ENCODE measurements at places on chromosomes 5 and 9. TPM values are rescaled to one million over a fixed set of nuclear protein-coding genes. Genes with fewer than 3 reads are reported as not detected.

The IL4 gene
- polyA plus RNA-seq = not detected

The SCGB3A1 gene
- 2.9 TPM for polyA plus RNA-seq

GRCh38 chr5:34748431-34748830 lies 90.5 kb upstream of the TTC23L start:
- no peak for DNase-seq

DNA sequence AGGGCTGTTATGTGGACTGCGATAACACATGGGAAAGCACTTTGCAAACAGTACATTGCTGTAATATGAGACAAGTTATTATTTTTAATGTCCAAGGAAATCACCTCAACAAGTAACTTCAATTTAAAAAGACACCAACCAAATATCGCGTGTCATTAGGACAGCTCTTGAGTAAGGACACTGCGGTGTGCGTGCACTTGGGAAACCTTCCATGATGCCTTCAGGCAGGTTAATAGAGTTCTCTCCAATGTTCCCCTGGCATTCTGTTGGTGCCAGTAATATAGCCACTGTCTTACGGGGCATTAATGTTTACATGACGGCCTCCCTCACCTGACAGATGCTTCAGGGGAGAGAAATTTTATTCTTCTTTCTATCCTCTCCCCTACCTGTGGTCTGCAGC lies 42.9 kb downstream of the TTLL11 start:
- no peak for DNase-seq

- no peak for DNase-seq
Observed at GRCh38 chr9:109974143-109974917, 194.3 kb downstream of the PALM2AKAP2 start.

- DNase-seq = no peak
Observed at GRCh38 chr5:73306078-73306719, 133.2 kb downstream of the TMEM174 start.

The PCDHA4 gene
- 0.44 TPM for polyA plus RNA-seq

GRCh38 chr9:93288891-93289883 lies 105.2 kb downstream of the WNK2 start:
- no peak for DNase-seq

The TMC1 gene
- 0.74 TPM for polyA plus RNA-seq

The BRD9 gene
- polyA plus RNA-seq = 60.6 TPM

GRCh38 chr9:22449719-22450118 lies 3.1 kb downstream of the DMRTA1 start:
- DNase-seq = no peak

- no peak for DNase-seq
Observed at GRCh38 chr9:125839317-125839716, 92.1 kb downstream of the PBX3 start.

DNA sequence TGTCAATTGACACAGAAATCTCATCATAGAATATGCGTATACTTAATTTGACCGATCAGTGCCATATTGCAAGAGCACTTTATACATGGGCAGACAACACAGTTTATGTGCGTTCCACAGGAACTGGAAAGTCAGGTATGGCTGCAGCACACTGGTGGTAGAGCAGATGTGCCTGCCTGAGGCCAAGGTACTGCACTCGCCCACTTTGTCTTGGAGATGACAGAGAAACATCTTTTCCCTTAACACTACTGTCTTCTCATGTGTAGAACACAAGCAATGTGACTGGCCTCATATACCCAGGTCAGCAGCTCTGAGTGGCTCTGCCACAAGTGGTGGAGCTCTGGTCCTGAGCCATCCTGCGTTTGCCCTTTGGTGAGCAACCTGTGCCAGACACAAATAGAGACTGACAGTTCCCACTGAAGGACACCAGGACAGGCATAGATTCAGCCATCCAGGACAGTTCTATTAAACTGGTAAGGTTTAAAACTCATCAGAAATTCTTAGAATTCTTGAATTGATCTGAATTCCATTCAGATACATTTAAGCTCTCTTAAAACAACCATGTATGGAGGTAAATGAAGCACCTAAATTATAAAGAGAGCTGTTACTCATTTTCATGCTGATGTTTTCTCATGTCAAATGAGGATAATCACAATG lies 21.0 kb upstream of the PPP2CA start:
- DNase-seq = no peak

- no peak for DNase-seq
Observed at GRCh38 chr5:142783601-142784341, 13.6 kb downstream of the ARHGAP26 start.

DNA sequence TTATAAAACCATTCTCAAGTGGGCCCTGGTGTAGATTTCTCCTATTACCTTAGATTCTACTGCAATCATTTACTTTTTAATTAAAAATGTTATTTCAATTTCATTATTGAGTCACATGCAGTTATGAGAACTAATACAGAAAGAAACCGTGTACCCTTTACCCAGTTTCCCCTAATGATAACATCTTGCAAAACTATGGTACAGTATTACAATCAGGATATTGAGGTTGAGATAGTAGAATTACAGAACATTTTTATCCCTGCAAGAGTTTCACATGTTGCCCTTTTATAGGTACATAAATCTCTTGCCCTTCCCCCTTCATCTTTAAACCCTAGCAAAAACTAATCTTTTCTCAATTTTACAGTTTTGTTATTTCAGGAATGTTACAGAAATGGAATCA lies 11.0 kb upstream of the OMD start:
- DNase-seq = no peak

The HTR4 gene
- polyA plus RNA-seq = 1.5 TPM

DNA sequence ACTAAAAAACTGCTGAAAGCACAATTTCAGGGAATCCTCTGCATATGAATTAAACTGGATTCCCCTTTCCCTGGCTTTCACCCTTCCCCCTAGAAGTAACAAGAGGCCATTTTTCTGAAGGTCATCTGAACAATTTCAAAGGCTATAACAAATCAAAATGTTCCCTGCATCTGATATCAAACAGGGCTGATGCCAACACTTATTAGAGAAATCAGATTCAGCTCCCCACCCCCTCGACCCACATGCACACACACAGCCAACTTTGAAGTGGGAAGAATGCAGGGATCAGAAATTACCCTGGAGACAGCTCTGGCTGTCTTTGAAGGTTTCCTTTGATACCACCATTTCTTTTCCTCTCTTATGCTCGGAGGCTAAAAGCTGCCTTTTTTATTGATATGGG lies 149.0 kb upstream of the RAPGEF1 start:
- no peak for DNase-seq

DNA sequence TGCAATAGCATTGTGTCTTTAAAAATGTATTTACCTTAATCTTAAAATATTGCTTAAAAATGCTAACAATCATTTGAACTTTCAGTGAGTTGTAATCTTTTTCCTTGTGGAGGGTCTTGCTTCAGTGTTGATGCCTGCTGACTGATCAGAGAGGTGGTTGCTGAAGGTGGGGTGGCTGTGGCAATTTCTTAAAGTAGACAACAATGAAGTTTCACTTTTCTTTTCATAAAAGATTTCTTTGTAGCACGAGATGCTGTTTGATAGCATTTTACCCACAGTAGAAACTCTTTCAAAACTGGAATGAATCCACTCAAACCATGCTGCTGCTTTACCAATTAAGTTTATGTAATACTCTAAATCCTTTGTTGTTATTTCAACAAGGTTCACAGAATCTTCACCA lies 50.8 kb downstream of the NR3C1 start:
- no peak for DNase-seq

The PHF24 gene
- polyA plus RNA-seq = 0.20 TPM

The PDLIM4 gene
- polyA plus RNA-seq = 8.5 TPM

GRCh38 chr9:19193029-19193324 lies 37.5 kb upstream of the DENND4C start:
- no peak for DNase-seq

DNA sequence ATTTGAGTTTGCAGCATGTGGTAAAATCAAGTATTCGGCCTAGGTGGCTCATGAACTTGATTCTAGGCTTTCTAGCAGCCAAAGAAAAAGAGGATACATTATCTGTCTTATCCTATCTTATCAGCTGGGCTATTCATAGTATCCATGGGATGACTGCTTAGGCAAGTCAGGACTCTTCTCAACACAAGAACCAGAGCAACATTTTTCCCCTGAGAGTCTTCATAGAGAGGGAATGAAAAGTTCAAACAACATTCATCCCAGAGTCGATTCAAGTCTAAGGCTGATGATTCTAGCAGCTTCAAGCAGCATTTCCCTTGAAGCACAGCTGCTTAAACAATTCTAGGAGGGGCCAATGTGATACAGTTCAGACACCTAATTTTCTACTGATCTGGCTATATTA lies 3.0 kb downstream of the S100Z start:
- DNase-seq = no peak

The C9orf50 gene
- 0.49 TPM for polyA plus RNA-seq

The BARHL1 gene
- not detected for polyA plus RNA-seq

The ERAP2 gene
- 18.1 TPM for polyA plus RNA-seq

DNA sequence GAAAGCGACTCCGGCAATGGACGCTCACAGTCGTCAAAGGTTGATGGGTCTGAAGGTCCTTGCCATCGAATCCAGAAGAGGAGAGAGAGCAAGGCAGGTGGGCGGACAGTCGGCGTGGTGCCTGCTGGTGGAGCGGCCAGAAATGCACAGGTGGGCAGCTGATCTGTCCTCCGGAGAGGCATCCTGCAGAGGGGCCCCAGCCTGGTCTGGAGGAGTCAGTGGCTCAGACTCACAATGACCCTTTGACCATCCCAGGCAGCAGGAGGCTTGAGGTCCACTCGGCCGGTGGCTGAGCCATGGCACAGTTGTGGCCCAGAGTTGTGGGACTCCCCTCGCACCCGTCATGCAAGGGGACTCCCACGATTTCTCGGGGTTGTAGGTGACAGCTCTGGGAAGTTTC lies 34.4 kb upstream of the FCN2 start:
- DNase-seq = no peak

- no peak for DNase-seq
Observed at GRCh38 chr9:75289332-75289731, 201.0 kb downstream of the OSTF1 start.

The ANKDD1B gene
- polyA plus RNA-seq = 3.0 TPM

GRCh38 chr5:43589310-43589709 lies 13.7 kb upstream of the NNT start:
- no peak for DNase-seq

The IDNK gene
- 5.9 TPM for polyA plus RNA-seq

GRCh38 chr9:68730570-68731235 lies 25.7 kb downstream of the PIP5K1B start:
- no peak for DNase-seq

DNA sequence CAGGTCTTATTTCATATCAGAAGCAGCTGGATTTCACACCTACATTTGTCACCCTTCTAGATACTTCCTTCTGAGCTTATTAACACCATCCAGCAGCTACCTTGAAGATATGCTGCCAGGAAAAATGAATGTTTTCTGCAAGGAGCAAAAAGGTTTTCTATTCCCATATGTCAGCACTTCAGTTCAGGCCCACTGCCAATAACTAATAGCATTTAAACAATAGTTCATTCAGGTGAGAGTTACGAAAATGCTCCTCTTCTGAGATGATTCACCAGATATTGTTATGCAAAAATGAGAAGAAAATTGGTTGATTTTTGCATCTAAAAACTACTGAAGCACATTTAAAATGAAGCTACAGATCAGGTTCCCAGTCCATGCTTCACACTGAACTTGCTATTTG lies 56.4 kb upstream of the ISL1 start:
- DNase-seq = no peak

DNA sequence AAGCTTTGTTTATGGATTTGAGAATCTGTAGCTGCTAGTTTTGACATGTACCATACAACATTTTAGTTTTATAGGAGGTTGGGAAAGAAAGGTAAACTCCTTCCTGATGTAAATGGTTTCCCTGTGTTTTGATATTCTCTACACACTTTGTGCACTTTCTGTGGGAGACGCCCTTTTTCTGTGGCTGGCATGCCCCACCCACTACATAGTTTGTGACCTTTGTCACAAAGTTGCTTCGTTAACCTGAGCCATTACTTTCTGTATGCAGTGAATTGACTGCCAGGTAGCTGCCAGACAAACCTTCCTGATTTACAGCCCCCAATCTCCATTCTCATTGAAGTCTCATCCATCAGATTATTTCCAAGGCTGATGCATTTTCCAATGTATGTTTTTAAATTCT lies 90.6 kb downstream of the NLN start:
- no peak for DNase-seq

GRCh38 chr5:18050776-18051175 lies 416.5 kb downstream of the TAF11L14 start:
- no peak for DNase-seq

- peak; percentile 76 for DNase-seq
Observed at GRCh38 chr5:1017691-1018455, 9.3 kb downstream of the NKD2 start.

GRCh38 chr5:136701191-136701590 lies 335.8 kb upstream of the TRPC7 start:
- no peak for DNase-seq

- no peak for DNase-seq
Observed at GRCh38 chr9:38229504-38230155, 160.6 kb upstream of the SHB start.

- no peak for DNase-seq
Observed at GRCh38 chr5:61232490-61233050, 70.3 kb upstream of the SMIM15 start.

- no peak for DNase-seq
Observed at GRCh38 chr5:178426326-178427130, 163.7 kb downstream of the COL23A1 start.
